ENCODE measurements at places on chromosomes 1 and 21.

DNA sequence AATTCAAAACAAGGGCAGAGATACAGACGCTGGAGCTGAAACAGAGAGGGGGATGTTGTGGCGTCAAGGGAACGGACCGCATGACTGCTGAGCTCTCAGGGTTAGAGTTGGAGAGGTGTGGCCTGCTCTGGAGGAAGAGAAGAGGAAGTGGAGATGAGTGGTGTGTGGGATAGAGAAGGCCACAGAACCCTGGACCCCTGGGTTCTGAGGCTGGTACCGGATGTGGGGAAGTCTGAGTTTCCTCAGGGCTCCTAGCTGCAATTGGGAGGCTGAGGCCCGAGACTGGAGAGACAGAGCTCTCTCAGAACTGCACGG, 1.8 kb downstream of the BCAN start:
- no peak for DNase-seq

DNA sequence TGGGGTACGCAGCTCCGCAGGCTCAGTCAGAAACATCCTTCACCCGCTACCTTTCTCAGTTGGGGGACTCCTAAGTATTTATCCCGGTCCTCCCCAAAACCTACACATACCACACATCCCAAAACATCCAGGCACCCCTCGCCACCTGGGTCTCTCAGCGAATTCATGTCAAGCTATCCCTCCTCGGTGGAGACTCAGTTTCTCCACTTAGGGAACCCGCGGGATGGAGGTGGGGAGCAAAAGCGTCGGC, 1.3 kb upstream of the ZBTB7B start:
- DNase-seq: no peak

- DNase-seq: peak; percentile 61
Observed at GRCh38 chr1:76330991-76331603, 256.6 kb downstream of the ST6GALNAC3 start.

DNA sequence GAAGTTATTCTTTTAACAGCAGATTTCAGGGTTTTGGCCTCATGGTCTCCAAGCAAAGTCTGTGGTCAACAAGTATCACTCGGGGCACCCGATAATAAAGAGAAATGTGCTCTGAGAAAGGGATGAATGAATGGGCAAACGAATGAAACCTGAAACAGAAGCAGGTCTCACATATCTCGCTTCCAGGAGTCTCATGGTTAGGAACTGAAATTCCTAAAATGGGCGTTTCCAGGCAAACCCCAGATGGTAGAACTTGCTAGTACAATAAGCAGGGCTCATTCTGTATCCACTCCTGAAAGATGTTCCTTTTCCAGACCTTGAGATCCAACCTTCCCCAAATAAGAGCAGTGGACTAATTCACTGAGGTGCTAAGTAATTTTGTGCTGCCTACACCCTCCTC, 87.2 kb downstream of the LAMC2 start:
- DNase-seq: no peak

- DNase-seq: no peak
Observed at GRCh38 chr1:15432324-15432723, 5.9 kb upstream of the CTRC start.

DNA sequence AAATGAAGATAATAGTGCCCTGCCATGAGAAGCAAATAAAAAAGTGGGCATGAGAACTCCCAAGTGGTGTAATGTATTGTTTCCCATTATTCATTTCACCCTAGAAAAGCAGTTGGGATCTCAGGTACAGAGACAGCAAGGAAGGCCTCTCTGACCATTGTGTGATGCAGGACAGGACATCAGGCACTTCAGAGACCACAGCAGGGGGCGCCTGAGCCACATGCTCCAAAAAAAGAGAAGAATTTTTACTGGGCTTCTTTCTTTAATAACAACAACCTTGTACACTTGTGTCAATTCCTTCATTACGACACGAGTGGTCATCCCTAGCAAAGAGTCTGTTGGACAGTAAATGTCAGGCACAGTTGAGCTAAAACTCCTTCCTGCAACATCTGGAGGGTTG, 533.3 kb downstream of the OMA1 start:
- DNase-seq: no peak

- no peak for DNase-seq
Observed at GRCh38 chr1:246309247-246309884, 197.7 kb downstream of the SMYD3 start.

DNA sequence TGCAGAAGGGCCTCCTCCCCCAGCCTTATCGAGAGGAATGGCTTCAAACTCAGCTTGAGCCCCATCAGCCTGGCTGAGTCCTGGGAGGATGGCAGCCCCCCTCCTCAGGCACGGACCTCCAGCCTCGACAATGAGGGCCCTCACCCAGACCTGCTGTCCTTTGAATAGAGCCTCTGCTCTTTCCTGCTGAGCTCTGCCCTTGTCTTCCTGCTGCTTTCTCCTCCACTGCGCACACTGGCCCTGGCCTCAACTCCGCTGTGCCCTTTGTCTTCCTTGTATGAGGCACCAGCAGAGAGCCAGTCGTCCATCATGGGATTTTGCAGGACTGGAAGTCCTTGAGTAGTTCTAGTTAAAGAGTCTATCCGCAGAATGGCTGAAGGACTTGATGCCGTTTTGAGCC, 2.0 kb downstream of the C1orf226 start:
- DNase-seq: no peak

- DNase-seq: no peak
Observed at GRCh38 chr21:44709426-44710293, 1.7 kb downstream of the TSPEAR start.

- no peak for DNase-seq
Observed at GRCh38 chr1:90834886-90835660, 118.0 kb upstream of the BARHL2 start.

- DNase-seq: peak; percentile 74
Observed at GRCh38 chr1:173420330-173420806, 56.8 kb upstream of the PRDX6 start.

DNA sequence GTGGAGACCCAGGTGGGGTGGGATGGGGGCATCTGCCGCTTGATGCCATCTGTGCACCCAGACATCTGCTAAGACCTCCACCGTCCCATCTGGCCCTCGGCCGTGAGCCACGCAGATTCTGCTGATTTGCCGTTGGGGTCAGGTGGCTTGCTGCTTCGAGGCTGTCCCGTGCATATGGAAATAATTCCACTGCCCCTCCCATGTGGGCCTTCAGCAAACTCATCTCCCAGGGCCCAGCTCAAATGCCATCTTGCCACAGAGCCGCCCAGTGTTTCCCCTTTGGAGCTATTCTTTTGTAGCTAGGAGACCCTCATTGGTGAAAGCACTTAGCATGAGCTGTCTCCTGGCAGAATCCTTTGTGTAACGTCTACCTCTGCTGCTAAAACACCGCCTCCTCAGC, 99.8 kb downstream of the KAZN start:
- no peak for DNase-seq

DNA sequence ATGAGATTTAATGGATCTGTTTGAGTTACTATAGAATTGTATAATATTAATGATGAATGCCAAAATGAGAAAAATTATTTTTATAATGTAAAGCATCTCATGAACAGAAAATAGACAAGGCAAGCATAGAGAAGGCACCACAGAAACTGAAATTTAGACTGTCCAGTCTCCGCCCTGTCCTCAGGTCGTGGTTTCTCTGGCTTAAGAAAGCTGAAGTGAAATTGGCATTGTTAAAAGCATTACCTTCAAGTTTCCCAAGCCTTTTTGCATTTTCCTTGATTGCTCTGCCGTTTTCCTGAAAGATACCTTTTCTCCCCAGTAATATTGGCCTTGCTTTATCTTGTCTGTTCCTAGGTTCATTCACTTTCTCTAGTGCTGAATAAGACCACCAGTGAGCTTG, 58.0 kb downstream of the VPS13D start:
- DNase-seq: no peak

GRCh38 chr21:16573578-16573977, 843.8 kb downstream of the USP25 start:
- DNase-seq: no peak

GRCh38 chr1:24415910-24416665, 486 bp downstream of the NIPAL3 start:
- no peak for DNase-seq

- no peak for DNase-seq
Observed at GRCh38 chr1:181117648-181118449, 29.3 kb downstream of the IER5 start.

- DNase-seq: no peak
Observed at GRCh38 chr1:77565321-77565720, 117.1 kb downstream of the ZZZ3 start.

GRCh38 chr1:117061986-117062415, 1.9 kb downstream of the TTF2 start:
- DNase-seq: peak; percentile 51

GRCh38 chr1:161531986-161532643, 7.8 kb downstream of the HSPA6 start:
- no peak for DNase-seq

- no peak for DNase-seq
Observed at GRCh38 chr1:101100674-101101073, 75.1 kb upstream of the DPH5 start.

DNA sequence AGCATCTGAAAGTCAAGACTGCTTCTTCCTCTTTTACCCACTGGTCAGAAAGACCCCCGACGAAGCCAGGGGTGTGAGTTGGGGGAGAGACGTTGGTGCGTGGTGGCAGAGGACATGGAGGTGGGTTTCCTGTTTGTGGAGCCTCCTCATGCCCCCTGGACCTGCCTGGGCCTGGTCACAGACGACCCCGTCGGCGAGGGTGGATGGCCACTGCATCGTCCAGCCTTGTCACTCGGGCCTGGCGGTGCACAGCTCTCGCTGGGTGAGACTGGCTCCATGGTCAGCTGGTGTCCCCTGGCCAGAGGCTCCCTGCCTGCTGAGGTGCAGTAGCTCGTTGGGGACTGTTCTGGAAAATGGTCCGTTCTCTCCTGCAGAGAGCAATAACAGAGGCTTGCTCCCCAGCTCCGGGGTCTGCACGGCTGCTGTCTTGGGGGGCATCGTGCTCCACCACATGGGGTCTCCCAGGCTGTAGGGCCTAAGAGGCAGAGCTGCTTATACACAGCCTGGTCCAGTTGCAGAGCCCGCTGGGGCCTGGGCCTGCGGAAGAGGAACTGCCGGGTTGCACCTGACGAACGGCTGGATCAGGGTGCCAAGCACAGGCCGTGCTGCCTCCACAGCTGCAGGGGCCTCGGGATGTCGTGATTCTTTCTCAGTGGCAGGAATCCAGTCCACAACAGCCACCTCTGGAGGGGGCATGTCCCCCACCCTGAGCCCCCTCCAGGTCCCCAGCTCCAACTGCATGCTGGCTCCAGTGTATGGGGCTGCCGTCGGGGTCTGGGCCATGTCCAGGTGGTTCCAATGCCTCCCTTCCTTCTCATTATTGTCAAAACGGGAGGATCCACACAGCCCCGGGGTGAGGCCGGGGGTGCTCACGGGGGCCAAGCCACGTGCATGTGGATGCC, 18.0 kb upstream of the ACTRT2 start:
- DNase-seq: no peak

DNA sequence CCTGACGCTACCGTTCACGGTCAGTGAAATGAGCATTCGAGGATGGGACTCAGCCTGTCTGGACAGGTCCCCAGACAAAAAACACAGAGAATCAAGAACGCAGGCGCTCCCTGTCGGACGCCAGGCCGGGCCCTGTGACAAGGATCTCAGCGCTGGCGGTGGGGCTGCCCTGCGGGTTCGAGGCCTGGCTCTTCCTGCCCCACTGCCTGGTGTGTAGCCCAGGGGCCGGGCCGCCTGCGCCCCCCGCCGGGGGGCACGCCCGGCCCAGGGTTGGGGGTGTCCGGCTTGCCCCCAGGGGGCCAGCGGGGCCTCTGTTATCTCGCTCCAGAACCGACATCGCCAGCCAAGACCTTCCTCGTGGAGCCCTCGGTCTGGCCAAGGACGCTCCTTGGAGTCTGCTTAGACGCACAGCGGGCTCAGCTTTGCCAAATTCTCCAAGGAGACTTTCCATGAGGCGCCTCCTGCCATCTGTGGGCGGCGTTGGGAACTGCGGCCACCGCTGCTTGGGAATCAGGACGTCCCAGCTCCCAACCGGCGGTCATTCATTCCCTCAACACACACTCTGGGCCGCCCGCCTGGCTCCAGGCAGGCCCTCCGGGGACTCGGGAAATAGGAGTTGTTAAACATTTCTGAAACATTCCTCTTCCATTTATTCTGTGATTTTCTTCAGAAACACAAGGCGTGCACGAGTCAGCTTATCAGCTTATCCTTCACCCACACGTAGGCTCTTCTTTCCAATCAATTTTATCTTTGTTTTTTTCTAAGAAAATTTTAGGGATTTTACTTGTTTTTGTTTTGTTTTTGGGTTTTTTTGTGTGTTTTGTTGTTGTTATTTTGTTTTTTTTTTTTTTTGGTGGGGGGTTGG, 11.3 kb upstream of the RIPK4 start:
- DNase-seq: no peak

- no peak for DNase-seq
Observed at GRCh38 chr1:226248091-226248490, 24.6 kb downstream of the MIXL1 start.

DNA sequence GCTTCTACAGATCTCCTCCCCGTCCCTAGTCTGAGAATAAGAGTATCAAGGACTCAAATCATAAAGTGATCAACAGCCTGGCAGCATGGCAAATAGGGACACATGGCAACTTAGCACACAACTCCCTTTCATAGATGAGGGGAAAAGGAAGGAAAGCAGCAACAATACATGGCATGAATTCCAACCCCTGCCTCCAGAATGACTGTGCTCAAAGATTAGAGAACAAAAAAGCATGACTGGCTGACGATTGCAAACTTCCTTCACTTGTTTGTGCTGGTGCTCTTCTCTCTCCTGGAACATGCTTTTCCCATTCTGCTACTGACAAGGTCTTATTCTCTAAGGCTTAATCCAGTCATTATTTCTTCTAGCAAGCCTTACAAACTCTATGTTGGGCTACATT, 11.5 kb downstream of the KTI12 start:
- DNase-seq: no peak

- DNase-seq: no peak
Observed at GRCh38 chr1:20109223-20109856, 10.0 kb downstream of the PLA2G2D start.

DNA sequence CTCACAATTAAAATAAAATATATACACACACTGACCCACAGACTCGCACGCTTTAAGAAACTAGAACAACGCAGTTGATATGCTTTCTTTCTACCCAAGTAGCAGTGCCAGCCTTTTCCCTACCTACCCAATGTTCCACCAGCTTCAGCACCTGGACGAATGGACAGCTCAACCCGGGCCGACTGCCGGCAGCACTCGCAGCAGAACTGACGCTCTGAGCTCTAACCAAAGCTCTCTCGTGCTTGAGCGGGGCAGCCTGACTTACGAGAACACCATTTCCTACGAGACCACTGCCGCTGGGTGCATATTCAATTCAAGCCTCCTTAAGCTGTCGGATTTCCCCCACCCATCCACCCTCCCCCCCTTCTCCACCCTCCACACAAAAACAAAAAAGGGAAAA, 127.4 kb upstream of the DPYD start:
- DNase-seq: peak; percentile 64

DNA sequence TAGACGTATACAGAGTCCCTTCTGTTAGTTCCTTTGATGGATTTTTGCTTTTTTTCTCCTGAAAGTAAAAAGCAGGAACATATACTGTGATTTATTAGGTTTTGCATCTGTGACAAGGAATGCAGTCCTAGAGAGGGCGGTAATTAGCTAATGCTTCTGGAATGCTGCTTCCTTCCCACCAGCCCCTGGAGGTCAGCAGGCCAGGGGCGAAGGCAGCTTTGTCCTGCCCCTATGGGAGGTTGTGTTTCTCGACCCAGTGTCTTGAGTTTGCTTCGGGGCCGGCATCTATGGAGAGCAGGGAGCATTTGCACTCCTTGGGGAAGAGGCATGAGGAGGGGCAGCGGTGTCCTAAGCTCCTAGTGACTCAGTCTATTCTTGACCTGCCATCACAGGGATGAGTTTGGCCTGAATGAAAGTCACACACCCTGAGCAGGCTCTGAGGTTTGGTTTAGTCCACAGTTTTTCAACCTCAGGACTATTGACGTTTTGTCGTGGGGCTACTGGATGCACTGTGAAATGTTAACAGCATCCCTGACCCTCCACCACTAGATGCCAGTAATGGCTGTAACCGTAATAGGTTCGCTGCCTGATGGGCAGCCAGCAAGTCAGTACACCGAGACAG, 85.0 kb upstream of the KCNJ15 start:
- DNase-seq: no peak
